Gastroesophageal sphincter (tissue), 4 donors: ENCODE measurements at places on chromosomes 3 and 15.

DNA sequence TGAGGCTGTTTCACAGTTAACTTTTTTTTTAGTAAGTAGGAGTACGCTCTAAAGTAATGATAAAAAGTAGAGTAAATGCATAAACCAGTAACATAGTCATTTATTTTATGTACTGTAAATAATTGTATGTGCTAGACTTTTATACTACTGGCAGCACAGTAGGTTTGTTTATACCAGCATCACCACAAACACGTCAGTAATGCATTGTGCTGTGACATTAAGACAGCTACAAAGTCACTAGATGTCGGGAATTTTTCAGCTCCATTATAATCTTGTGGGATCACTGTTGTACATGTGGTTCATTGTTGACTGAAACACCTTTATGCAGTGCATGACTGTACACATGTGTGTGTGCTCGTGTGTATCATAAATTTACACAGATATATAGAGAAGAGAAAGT lies 618.0 kb upstream of the ADAMTS9 start:
- H3K27me3 ChIP-seq, result no peaks in the 10 kb centered on the region
- H3K27ac ChIP-seq, result no peak overlapping the region
- no peaks in the 10 kb centered on the region for H3K4me1 ChIP-seq
- H3K4me3 ChIP-seq, result no peak overlapping the region
- no peaks in the 10 kb centered on the region for H3K36me3 ChIP-seq

- H3K4me3 ChIP-seq, result no peak overlapping the region
- no peak overlapping the region for H3K27ac ChIP-seq
- no peaks in the 10 kb centered on the region for H3K4me1 ChIP-seq
- no peak for ATAC-seq
- no peaks in the 10 kb centered on the region for H3K27me3 ChIP-seq
Measured at GRCh38 chr3:187995043-187995400, 158.9 kb upstream of the LPP start.

- peaks cover 46% of the 10 kb centered on the region for H3K27me3 ChIP-seq
- no peak overlapping the region for H3K4me3 ChIP-seq
- no peak for ATAC-seq
- H3K36me3 ChIP-seq, result no peaks in the 10 kb centered on the region
- no peak overlapping the region for H3K27ac ChIP-seq
Measured at GRCh38 chr15:43210172-43210745, 10.6 kb downstream of the EPB42 start.

- H3K4me1 ChIP-seq, result no peaks in the 10 kb centered on the region
- ATAC-seq, result no peak
- no peak overlapping the region for H3K27ac ChIP-seq
- H3K27me3 ChIP-seq, result no peaks in the 10 kb centered on the region
- H3K36me3 ChIP-seq, result no peaks in the 10 kb centered on the region
Measured at GRCh38 chr3:133441867-133442270, 42.0 kb downstream of the BFSP2 start.

DNA sequence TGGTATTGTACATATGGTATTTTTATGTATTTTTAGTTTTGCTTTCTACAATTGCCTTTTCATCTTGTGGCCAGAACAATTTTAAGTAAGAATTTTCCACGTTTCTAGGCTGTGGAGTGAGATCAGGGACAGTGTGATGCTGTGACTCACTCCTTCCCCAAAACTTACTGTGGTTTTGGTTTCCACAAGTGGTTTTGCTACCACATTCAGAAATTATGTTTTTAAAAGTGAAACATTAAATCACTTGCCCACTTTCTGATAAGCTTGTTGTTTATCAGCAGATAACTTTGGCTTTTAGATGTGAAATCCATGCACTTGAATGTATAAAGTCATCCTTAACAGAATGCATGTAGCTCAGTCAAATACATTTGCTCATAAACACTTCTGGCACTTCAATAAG lies 192.2 kb upstream of the THRB start:
- H3K4me1 ChIP-seq, result no peaks in the 10 kb centered on the region
- no peak overlapping the region for H3K4me3 ChIP-seq
- ATAC-seq, result no peak

DNA sequence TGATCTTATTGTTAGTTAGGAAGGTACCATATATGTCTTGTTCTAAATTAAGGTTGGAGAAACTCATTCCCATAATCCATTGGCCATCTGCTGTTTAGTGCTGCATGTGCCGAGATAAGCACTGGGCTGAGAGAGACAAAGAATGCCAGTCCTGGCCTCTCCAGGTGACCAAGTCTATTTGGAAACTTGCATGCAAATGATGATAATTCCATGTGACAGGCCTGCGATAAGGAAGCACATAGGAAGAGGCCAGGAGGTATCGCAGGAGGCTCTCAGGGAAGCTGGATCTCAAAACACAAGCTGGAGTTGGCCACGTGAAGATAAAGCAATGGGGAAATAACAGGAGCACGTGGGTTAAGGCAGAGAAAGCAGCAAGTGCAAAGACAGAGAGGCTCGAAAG lies 39.7 kb downstream of the MYO5C start:
- no peak for ATAC-seq
- H3K4me3 ChIP-seq, result no peak overlapping the region
- H3K4me1 ChIP-seq, result no peaks in the 10 kb centered on the region
- no peaks in the 10 kb centered on the region for H3K36me3 ChIP-seq
- no peaks in the 10 kb centered on the region for H3K27me3 ChIP-seq

GRCh38 chr3:9253327-9253726 lies 3.9 kb upstream of the SRGAP3 start:
- H3K27me3 ChIP-seq, result no peaks in the 10 kb centered on the region
- no peaks in the 10 kb centered on the region for H3K36me3 ChIP-seq
- H3K27ac ChIP-seq, result no peak overlapping the region
- H3K4me3 ChIP-seq, result no peak overlapping the region
- no peaks in the 10 kb centered on the region for H3K4me1 ChIP-seq

GRCh38 chr3:173397161-173398110 lies at the start of gene NLGN1:
Gene NLGN1 (plus strand): TSS chr3:173397744.
- H3K4me1 ChIP-seq, result no peaks in the 10 kb centered on the region
- peak; percentile 68 for ATAC-seq
- H3K27ac ChIP-seq, result peak within 1 kb of the TSS; percentile 96
- H3K27me3 ChIP-seq, result no peaks in the 10 kb centered on the region

DNA sequence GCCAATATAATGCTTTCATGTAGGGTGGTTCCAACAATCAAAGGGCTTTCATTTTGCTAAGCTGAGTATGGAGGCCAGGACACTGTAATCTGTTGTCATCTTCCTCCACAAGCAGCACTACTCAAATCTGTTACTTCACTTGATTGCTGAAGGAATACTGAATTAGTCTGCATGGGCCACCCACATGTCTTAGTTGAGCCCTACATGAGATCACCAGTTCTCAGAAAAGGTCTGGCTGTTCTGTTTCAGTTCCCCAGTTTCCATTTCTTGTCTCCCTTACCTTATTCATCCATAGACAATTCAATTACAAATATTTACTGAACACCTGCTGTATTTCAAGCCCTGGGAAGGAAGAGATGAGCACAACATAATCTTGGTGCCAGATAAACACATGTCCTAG lies 119.2 kb downstream of the FHIT start:
- no peaks in the 10 kb centered on the region for H3K36me3 ChIP-seq
- no peaks in the 10 kb centered on the region for H3K4me1 ChIP-seq
- no peak overlapping the region for H3K27ac ChIP-seq
- ATAC-seq, result no peak
- no peak overlapping the region for H3K4me3 ChIP-seq

DNA sequence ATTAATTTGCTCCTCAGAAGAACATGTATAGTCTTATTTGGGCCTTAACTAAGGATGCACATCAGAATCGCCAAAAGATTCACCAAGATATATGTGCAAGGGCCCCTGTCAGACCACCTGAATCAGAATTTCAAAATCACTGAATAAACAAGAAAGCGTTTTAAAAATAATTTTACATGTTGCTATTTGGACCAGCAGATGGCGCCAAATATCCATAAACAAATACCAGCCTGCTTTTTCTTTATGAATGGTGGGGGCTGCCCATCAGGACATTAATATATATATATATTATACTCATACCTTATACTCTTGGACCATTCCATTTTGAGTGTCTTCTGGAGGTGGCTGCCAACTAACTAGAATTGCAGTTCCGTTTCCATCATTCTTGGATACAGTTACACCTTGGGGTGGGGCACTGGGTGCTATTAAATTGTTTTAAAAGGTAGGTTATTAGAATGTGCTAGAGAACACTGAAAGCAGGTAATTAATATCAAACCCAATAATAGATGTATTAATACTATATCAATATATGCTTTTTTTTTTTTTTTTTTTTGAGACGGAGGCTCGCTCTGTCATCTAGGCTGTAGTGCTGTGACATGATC lies 1108.3 kb downstream of the ROBO1 start:
- H3K27ac ChIP-seq, result no peak overlapping the region
- H3K4me1 ChIP-seq, result no peaks in the 10 kb centered on the region
- no peaks in the 10 kb centered on the region for H3K36me3 ChIP-seq
- ATAC-seq, result no peak
- H3K4me3 ChIP-seq, result no peak overlapping the region

DNA sequence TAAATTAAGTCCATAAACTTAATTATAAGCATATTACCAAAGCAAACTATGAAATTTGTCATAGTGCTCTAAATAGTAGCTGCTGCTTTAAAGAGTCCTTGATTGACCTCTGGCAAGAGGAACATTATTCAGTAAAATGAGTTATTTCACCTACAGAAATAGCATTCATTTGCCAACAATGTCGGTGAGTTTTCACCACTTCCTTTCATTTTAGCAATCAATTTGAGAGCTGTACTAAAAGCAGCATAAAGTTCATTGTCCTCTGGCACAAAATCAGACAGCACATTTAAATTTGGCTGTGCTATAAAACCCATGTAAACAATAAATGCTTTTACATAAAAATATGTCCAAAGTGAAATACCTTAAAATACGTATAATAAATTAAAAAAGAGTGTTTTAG lies 1515.7 kb downstream of the SI start:
- no peak overlapping the region for H3K27ac ChIP-seq
- no peak overlapping the region for H3K4me3 ChIP-seq
- no peaks in the 10 kb centered on the region for H3K4me1 ChIP-seq
- no peak for ATAC-seq
- no peaks in the 10 kb centered on the region for H3K27me3 ChIP-seq
- H3K36me3 ChIP-seq, result no peaks in the 10 kb centered on the region

DNA sequence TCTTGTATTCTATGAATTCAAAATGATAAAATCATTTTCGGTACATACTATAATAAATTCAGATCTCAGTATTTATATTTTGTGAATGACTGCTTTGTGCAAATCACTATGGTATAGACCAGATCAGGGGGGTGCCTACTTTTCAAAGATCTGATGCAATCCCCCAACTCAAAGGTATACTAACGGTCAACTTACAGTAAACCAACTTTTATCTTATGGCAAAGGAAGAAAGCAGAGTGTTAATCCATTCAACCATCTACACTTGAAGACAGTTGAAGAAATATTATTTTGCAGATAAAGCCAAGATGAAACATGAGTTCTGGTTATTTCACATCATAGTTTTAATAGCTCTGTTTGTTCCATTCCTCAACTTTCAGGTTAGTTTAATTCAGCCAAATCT lies 197.1 kb downstream of the MEX3B start:
- no peak overlapping the region for H3K27ac ChIP-seq
- no peak overlapping the region for H3K4me3 ChIP-seq
- no peaks in the 10 kb centered on the region for H3K4me1 ChIP-seq
- H3K27me3 ChIP-seq, result no peaks in the 10 kb centered on the region
- H3K36me3 ChIP-seq, result no peaks in the 10 kb centered on the region

DNA sequence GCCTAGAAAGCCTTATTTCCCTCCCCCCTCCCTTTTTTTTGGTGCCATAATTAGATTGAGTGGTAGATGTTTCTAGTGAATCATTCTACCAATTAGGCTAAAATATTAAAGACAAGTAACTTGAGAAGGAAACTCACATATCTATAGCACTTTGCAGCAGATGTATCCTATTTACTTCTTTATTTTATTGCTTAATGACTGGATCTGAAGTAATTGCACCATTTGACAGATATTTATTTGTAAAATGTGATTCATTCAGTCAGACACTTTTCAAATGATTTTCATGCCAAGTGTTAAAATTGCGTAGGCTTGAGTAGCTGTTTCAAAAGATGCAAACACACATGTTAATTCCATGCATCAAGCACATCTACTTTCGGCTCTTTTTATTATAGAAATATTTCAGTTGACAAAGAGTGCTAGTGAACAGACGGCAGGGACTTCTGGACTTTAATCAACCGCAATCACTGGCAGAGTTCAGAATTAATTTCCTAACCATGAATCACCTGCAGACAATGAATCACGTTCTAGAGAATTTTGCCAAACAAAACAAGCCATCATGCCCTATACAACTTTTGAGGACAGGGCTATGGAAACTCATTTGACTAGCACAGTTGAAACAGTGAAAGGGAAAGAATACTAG lies 636.8 kb downstream of the MECOM start:
- H3K36me3 ChIP-seq, result no peaks in the 10 kb centered on the region
- peak overlapping the region; percentile 69 for H3K27ac ChIP-seq
- peak; percentile 66 for ATAC-seq
- H3K27me3 ChIP-seq, result no peaks in the 10 kb centered on the region

DNA sequence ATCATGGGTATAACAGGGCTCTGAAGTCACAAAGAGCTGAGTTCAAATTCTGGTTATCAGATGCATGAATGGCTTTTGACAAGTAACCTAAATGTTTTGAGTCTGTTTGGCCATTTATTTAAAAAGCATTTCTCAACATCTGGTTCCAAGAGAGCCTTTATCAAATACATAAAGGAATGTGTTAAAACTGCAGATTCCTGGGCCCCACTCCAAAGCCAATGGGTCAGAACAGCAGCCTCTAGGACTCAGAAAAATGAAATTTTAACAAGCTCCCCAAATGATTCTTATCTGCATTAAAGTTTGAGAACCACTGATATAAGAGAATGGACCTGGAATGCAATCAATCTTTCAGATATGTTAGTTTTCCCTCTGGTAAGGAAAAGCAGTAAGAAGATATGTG lies 3.4 kb downstream of the B4GALT4 start:
- H3K27ac ChIP-seq, result no peak overlapping the region
- H3K4me3 ChIP-seq, result no peak overlapping the region
- H3K4me1 ChIP-seq, result peaks cover 3% of the 10 kb centered on the region
- no peak for ATAC-seq
- H3K27me3 ChIP-seq, result no peaks in the 10 kb centered on the region

DNA sequence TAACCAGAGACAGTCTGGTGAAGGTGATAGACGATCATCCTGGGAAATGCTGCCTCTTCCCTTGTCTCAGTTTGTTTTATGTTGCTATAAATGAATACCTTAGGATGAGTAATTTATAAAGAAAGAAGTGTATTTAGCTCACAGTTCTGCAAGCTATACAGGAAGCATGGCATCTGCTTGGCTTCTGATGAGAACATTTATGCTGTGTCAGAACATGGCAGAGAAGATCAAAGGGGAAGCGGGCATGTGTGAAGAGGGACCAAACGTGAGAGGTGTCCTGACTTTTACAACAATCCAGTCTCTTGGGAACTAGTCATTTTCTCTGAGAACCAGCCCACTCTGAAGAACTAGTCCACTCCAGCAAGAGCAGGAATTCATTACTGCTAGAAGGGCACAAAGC lies 9.6 kb downstream of the CMC1 start:
- no peaks in the 10 kb centered on the region for H3K36me3 ChIP-seq
- no peak for ATAC-seq
- H3K4me3 ChIP-seq, result no peak overlapping the region
- no peaks in the 10 kb centered on the region for H3K27me3 ChIP-seq
